ENCODE measurements at places on chromosomes 3 and 15.

DNA sequence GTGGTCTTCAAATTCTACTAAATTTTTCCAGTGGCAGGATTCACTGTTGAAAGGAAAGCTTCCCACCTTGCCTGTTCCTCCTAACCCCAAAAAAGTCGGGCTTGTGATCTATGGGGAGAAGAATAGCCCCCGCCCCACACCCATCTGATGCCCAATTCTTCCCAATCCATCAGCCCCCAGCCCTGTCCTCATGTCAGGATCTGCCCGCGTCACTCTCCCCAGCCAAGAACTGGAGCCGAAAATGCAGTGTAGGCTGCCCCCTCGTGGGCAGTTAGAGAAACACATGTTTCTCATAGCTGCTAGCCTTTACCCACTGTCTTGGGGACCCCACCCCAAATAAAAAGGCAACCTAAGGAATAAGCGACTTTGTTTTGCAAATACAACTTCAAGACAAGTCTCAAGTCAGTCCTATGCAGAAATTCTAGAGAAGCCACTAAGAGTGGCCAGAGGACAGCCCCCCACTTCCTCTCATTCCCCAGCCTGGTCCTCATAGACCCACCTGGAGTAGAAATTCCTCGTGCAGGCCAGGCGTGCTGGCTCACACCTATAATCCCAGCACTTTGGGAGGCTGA, 13.0 kb upstream of the CSK start:
- DNase-seq, result peak; percentile 74

- no peak for DNase-seq
These were observed 69.1 kb downstream of the PEX5L start for GRCh38 chr3:179967622-179968021.

DNA sequence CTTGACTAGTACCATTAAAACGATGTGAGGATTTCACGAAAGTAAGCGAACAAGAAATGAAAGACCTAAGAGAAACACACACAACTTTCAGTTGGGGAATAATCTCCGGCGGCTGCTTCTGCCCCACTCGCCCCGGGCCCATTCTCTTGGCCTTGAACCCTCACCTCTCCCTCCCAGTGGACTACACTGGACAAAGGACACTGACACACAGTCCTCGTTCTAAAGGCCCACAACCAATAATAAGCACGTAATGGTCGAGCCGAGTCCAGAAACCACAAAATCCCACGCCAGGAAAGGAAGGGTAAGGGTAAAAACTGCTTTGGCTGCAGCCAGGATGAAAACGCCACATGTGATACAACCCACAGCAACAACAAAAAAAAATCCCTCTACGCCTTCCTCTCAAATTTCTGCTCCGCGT, 469 bp downstream of the ZNF770 start:
- DNase-seq, result no peak

DNA sequence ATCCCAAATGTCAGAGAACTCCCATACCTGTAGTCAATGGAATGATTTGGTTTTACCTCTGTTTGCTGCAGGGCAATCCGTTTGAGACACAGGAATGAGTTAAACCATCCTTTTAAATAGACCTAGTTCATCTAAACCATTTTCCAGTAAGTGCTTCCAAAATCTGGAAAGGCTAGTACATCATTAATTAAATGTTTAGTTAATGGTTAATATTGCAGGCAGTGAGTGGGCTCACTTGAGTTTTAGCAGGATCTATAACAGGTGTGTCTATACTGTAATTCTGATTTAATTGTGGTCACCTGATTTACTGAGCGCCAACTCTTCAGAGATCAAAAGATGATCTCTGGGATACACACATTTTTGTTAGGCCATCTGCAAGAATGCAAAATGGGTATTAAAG, 353.9 kb upstream of the ROPN1 start:
- no peak for DNase-seq

DNA sequence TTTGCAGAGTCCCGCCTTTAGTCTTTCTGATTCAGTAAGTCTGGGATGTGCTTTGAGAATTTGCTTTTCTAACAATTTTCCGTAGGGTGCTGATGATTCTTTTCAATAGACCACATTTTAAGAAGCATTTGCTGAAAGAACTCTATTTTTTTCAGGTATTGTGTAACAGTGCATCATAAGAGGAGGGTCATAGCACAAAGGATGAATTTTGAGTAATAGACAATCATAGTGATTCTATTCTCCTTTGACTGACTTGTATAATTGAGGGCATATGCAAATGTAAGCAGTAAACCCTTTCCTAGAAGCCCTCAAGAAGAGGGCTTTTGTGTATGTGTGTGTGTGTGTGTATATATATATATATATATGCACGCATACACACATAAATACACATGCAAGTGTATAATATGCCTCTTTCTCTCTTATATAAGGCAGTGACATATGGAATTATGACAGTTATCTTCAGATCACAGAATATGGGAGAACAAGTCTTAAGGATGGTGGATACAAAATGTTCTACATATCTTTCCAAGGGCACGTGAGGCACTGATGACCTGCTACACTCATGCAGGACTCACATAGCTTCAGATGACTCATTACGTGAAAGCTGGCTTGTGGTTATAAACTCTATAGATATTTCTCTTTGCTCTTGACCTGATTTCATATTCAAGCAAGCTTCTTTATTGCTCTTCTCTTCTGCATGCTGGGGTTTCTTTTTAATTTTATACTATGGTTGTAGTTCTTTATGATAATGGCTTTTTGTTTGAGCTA, 6.5 kb upstream of the PLSCR1 start:
- DNase-seq, result no peak

DNA sequence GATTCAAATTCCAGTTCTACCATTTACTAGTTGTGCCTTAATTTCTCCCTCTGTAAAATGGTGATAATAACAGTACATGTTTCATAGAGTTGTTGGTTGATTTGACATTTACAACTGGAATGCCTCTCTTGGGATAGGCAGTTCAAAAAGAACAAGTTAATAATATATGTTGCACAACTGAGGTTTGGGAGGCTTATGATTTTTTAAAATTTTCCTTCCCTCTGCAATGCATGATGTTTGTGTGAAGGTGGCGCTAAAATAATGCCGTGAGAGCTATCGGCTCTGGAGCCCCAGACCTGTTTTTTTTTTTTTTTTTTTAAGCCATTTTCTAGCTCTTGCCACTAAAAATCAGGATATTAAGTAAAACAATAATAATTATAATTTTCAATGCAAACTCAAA, 18.6 kb downstream of the DNAJB11 start:
- DNase-seq, result no peak

DNA sequence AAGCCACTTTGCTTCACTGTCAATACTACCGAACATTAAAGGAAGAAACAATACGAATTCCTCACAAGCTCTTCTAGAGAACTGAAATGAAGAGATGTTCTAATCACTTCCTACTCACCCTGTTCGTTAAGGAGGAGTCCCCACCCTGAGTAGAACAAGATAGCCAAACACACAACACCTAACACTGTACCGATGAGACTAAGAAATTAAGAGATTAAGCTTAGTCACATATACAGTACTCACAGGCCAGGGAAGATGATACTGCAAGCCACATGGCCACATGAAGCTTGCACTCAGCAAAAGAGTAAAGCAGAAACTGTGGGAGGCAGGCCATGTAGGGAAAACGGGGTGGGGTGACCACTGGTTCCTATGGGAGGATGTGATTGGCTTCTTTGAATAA, 48.0 kb downstream of the CGGBP1 start:
- DNase-seq, result no peak
